Progenitor cell of endocrine pancreas (in vitro differentiated cells): ENCODE measurements at places on chromosomes 4 and X. TPM values are rescaled to one million over a fixed set of nuclear protein-coding genes. Genes with fewer than 3 reads are reported as not detected.
A peak's percentile ranks its signal among the peaks of the same experiment; 100 is the strongest.

- peak; percentile 41 for DNase-seq
- H3K27ac ChIP-seq = peak overlapping the region; percentile 97
- peak overlapping the region; percentile 99 for H3K4me3 ChIP-seq
Observed at GRCh38 chr4:26861434-26862186, 969 bp downstream of the STIM2 start.

DNA sequence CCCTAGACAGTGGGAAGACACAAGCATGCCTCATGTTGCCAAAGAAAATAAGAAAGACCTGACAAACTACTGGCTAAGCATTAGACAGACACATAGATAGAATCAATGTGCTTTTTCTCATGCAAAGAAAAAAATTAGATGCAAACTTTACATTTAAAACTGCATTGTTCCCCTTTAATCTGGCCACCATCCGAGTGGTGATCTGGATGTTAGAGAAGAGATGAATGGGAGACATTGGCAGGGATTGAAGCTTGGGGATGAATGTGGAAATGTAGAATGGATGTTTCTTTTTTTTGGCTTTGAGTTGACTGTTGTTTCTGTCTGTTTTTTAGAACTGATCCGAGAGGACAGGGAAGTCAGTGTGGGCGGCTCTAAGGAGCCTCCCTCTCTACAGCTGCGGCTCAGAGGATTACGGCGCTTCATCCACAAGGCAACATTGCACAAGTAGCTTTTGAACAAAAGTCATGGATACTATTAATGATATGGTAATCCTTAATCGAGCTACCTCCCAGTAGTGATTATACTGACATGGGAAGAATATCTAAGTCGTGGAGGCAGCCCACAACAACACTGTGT is 53.0 kb downstream of the HELT start:
- no peaks in the 10 kb centered on the region for H3K4me1 ChIP-seq
- H3K27ac ChIP-seq = peak overlapping the region; percentile 30
- no peaks in the 10 kb centered on the region for H3K36me3 ChIP-seq
- peaks cover 18% of the 10 kb centered on the region for H3K27me3 ChIP-seq

DNA sequence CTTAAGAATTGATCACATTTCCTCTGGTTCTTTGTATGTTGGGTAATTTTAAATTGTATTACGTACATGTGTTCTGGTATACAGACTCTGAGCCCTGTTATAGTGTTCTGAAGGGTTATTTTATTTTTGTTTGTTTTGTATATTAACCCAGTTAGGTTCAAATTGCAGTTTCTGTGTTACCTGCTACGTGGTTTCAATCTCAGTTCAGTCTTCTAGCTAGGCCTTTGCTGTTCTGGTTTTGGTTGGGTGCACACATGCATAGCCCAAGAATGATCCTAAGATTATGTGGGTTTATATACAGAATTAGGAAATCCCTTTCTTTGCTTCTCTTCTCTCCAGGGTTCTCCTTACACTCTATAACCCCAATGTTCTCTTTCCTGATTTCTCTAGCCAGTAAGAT is 161.0 kb downstream of the PPP1R2C start:
- H3K27ac ChIP-seq = no peak overlapping the region
- no peak overlapping the region for H3K4me3 ChIP-seq
- H3K4me1 ChIP-seq = peaks cover 23% of the 10 kb centered on the region
- H3K27me3 ChIP-seq = no peaks in the 10 kb centered on the region

STS gene
- total RNA-seq = 7.6 and 7.8 TPM in 2 replicates

CYTL1 gene
- 1.2 TPM in 2 replicates for total RNA-seq

DNA sequence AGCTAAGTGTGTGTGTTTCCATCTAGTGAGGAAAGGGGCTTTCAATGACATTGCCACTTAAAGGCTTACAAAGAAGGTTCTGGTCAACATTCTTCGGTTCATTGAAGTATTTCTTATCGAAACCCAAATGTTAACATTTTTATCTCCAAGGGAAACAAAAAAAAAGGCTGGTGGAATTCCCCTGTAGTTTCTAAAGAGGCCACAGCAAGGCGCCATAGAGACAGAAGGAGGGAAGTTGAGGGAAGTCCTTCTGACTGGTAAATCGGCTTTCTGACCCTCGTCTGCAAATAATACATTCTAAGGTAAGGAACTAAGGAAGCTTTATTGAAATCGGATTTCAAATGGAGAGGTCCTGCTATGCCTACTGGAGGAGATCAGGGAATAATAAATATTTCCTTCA is 1.7 kb upstream of the ZFP42 start:
- no peak for DNase-seq
- peaks cover 25% of the 10 kb centered on the region for H3K27me3 ChIP-seq
- no peak overlapping the region for H3K4me3 ChIP-seq
- H3K4me1 ChIP-seq = peaks cover 9% of the 10 kb centered on the region
- no peak overlapping the region for H3K27ac ChIP-seq

CENPVL2 gene
- total RNA-seq = 1.4 TPM in 2 replicates

DNA sequence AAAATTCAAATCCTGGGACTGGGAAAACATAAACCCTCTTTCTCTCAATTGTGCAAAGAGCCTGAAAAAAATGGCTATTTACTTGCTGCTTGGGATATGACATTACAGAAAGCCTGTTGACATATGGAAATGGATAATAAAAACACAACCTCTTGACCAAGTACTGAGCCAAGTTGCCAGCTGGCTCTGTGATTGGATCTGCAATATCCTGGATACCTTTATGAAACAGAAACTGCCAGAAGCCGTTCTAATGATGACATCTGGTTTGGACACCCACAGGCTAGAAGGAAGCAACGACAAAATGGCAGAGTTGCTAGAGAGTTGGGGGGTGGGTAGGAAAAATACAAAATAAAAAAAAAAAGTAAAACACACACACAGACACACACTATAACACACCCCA is 481.4 kb downstream of the FAT4 start:
- peaks cover 2% of the 10 kb centered on the region for H3K4me1 ChIP-seq
- H3K27ac ChIP-seq = no peak overlapping the region
- DNase-seq = no peak
- no peaks in the 10 kb centered on the region for H3K36me3 ChIP-seq
- H3K27me3 ChIP-seq = no peaks in the 10 kb centered on the region

GRCh38 chrX:18920079-18920478 is 63.8 kb downstream of the PHKA2 start:
- H3K4me3 ChIP-seq = no peak overlapping the region
- no peaks in the 10 kb centered on the region for H3K27me3 ChIP-seq
- peaks cover 31% of the 10 kb centered on the region for H3K36me3 ChIP-seq
- DNase-seq = no peak

DNA sequence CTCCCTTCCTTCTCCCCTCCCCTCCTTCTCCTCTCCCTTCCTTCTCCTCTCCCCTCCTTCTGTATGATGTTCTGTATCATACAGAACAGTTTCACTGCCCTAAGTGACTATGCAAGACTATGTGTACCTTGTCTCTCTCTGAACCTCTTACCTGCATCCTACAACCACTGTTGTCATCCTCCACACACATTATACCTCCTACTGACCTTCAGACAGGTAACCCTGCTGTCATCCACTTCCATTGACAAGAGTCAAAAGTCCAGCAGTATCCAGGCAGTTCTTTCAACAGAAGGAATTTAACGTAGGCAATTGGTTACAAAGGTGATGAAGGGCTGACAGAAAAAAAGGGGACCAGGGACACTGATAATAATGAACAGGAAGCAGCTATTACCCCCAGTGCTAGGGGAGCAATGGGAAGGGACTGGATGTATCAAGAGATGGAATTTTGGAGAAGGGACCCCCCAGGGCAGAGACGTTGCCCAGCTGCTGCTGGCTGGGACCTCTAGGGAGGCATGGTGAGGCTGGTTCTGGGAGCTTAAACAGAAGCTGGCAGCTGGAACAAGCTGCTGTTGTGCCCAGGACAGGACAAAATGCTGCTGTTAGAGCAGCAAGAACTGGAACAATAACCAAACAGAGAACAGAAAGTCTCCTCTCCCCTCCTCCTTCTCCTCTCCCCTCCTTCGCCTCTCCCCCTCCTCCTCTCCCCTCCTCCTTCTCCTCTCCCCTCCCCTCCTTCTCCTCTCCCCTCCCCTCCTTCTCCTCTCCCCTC is 84.7 kb downstream of the DCTD start:
- no peaks in the 10 kb centered on the region for H3K36me3 ChIP-seq
- H3K4me1 ChIP-seq = peaks cover 5% of the 10 kb centered on the region
- H3K27me3 ChIP-seq = peaks cover 49% of the 10 kb centered on the region
- H3K27ac ChIP-seq = peak overlapping the region; percentile 37
- DNase-seq = no peak
- H3K4me3 ChIP-seq = no peak overlapping the region

DNA sequence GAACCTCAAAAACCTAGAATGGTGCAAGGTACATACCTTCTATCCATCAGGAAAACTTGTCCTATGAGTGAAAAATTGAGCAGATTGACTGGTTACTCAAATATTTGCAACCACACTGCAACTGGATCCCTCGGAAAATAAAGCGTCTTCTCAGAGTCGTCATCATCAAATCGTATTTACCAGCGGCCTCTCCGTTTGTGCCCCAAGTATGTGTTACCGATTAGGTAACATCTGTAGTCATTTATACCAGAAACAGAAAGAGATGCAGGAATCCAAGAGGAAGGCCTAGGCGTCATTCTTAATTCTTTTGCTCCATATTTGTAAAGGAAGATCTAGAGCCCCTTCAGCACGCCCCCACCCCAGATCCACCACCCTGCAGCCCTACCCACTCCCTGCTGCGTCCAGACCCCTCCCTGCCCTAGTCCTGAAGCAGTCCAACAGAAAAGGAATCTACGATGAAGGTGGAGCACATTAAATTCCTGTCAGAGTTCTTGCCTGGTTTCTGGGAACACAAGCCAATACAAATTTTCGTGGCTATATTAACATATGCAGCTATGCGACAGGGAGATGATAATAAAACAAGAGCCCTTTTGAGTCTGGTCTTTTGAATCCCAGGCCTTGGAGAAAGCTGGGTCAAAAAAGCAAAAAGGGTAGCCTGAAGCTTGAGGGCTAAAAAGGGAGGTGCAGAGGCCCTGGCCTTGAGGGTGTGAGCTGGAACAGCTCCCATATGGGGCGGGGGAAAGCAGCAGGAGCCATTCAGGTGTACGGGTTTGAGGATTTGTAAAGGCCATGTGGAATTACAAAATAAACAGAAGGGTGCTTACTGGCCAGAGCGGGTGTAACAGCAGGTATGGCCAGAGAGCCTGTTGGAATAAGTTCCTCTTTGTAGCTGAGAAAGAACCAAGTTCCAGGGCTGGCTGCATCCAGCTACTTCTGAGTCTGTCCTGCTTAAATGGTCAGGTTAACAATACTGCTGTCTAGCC is 77.0 kb downstream of the ZNF827 start:
- H3K4me1 ChIP-seq = no peaks in the 10 kb centered on the region
- peaks cover 12% of the 10 kb centered on the region for H3K36me3 ChIP-seq
- no peak overlapping the region for H3K27ac ChIP-seq
- DNase-seq = no peak
- no peak overlapping the region for H3K4me3 ChIP-seq

DNA sequence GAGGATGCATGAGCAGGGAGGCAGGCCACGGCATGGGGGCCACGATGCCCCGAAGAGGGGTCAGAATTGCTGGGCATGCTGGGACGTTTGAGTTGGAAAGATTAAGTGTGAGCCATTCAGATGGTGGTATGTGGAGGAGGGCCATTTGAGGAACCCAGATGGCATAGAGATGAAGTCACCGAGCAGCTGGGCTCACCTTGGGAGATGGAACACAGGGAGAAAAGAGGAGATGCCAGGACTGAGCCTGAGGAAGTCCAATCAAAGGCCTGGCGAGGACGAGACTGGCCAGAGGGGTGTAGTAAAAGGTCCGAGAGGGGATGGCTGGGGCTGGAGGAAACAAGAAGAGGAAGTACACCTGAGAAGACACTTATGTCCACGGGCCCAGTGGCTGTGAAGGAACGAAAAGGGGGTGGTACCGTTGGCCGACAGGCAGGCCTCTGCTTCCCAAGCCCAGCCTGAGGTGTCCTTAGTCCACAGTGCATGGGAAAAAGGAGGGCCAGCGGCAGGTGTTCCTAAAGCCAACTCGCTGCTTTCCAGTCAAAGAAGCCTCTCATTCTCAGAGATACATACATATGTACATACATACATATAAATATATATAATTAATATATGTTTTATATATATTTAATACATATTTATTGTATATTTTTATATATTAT is 54.6 kb upstream of the CLCN4 start:
- no peaks in the 10 kb centered on the region for H3K4me1 ChIP-seq
- H3K36me3 ChIP-seq = peaks cover 12% of the 10 kb centered on the region
- no peak overlapping the region for H3K4me3 ChIP-seq
- H3K27me3 ChIP-seq = no peaks in the 10 kb centered on the region
- DNase-seq = no peak

GRCh38 chrX:11349020-11349419 is 55.8 kb downstream of the AMELX start:
- H3K27ac ChIP-seq = no peak overlapping the region
- no peak for DNase-seq
- H3K27me3 ChIP-seq = no peaks in the 10 kb centered on the region
- no peaks in the 10 kb centered on the region for H3K4me1 ChIP-seq
- H3K4me3 ChIP-seq = no peak overlapping the region
- H3K36me3 ChIP-seq = no peaks in the 10 kb centered on the region

- no peak for DNase-seq
- peaks cover 18% of the 10 kb centered on the region for H3K36me3 ChIP-seq
- H3K27ac ChIP-seq = no peak overlapping the region
- no peaks in the 10 kb centered on the region for H3K4me1 ChIP-seq
- no peaks in the 10 kb centered on the region for H3K27me3 ChIP-seq
Observed at GRCh38 chrX:55738969-55739368, 21.4 kb downstream of the RRAGB start.
